ENCODE measurements at places on chromosomes 7 and 10.

DNA sequence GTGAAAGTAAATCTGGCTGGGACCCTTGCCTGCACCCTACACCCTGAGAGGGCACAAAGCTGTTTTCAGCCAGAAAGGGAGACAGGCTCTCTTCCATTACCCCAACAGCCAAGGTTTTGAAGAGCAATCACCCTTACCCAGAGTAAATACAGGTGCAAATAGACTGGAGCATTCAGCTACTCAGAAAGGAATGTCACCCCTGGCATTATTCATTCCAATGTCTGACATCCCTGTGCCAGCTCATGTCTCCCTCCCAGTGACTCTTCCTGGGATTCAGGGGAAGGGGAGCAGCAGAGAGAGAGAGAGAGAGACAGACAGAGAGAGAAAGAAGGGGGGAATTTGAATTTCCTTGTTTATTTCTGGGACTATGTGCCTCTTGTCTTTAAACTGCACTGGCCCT, 611.8 kb downstream of the SORCS3 start:
- no peak for DNase-seq

DNA sequence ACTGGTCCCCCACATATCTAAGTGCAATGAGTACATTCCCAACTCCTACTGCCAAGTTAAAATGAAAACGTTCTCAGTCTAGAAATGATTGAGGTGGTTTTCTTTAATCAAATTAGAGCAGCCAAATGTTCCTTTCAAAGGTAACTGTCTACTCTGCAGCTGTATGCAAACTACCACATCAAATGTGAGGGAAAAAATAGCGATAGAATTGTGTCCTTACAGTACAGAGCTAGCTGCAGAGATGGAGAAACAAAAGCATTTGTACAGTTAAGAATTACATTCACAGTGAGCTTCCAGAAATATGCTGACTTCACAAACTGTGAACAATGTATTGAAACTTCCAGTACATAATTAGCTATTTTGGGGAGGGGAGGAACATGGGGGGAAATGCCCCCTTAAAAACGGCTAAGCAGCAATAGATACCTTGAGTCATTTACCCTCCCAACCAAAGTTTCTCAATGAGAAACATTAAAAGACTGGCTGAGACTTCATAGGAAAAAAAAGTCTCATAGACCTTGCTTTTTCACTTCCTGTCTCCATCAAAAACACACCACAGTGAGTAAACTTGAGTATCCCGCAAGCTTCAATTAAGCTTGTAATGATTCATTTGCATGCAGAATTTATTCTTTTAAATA, 22.9 kb downstream of the CDK6 start:
- no peak for DNase-seq

- no peak for DNase-seq
Observed at GRCh38 chr10:103717341-103718246, 137.8 kb downstream of the SH3PXD2A start.

- DNase-seq = no peak
Observed at GRCh38 chr7:105350906-105351305, 37.8 kb downstream of the SRPK2 start.

DNA sequence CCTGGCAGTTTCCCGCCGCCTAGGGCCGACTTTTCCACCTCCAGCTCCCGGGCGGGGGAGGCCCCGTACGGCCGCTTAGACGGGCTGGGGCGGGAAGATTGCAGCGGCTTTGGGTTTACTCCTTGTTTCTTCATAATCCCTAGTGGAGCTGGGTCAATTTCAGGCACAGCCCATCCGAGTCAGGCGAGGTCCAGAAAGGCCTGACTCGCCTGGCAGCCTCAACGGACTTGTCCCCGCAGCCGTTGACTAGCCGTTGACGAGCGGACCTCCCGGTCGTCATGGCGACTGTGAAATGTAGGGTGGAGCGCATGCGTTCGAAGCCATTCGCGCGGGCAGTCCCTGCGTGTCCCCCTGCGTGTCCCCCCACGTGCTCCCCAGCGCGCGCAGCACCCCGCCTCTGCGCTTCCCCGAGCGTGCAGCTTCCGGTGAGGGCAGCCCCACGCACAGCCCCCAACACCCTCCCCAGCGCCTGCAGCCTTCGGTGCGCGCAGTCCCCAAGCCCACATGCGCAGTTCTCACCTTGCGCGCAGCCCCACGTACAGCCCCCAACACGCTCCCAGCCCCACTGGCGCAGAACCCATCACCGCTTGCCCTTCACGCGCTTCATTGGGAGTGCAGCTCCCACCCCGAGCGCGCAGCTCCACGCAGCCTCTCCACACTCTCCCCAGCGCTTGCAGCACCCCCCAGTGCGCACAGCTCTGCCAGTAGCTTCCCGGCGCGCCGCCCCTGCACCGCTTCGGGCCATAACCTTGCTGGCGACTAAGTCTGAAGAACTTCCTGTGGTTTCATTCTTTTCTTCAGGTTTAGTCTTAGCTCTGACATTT, 67.8 kb downstream of the TBX20 start:
- peak; percentile 12 for DNase-seq

- DNase-seq = peak; percentile 62
Observed at GRCh38 chr7:2520131-2520760, 672 bp downstream of the LFNG start.

- no peak for DNase-seq
Observed at GRCh38 chr7:39217783-39218182, 240.1 kb downstream of the POU6F2 start.

DNA sequence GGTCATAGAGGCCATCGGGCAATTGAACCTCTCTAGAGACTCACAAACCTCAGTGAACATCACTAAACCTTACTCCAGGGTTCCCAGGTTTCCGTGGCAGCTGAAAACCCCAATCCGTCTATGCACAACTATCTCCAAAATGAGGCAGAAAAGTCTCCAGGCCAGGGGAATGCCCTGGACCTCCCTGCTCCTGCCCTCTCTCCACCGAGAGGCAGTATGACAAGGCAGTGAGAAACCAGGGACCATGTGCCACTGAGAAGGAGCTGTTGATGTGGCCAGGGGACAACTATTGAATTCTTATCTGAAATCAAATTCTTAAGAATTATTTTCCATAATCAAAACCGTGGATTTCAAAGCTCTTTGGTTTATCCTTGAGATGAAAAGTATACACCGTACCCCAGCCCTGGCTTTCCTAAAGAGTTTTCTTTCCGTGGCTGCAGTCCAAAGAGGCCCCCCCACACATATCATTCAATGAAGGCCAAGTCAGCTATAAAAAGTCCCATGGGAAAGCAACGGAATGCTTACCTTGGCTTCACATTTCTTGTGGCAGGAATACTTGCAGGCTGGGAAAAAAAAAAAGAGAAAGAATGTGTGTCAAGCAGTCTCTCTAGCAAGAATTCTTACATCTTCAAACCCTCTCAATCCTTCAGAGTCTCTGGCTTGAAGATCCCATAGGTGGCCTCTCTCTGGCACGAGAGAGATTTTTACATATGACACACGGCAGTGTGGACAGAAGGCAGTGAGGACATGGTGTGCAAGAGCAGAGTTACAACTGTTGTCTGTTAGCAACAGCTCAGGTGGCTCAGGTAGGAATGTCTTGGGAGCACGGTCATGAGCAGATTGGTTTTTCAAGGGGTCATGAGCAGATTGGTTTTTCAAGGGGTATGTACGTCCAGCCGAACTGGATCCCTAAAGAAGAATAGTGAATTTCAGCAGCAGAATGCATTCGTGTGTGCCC, 75.2 kb downstream of the TNS3 start:
- DNase-seq = no peak

DNA sequence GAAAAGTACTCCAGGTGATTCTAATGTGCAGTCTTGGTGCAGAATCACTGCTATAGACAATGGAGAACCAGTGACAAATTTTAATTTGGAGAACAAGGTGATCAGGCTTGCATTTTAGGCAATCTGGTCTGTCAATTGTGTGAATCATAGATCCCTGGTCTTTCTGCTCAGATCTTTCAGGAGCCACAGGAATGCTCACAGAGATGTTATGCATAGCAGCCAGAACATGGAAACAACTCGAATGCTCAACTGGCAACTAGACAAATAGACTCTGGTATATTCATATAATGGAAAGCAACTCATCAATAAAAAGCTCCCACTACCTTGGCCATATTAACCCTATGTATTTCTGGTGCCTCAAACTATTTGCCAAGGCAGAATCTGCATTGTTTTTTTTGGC, 209.1 kb downstream of the PHF14 start:
- no peak for DNase-seq

DNA sequence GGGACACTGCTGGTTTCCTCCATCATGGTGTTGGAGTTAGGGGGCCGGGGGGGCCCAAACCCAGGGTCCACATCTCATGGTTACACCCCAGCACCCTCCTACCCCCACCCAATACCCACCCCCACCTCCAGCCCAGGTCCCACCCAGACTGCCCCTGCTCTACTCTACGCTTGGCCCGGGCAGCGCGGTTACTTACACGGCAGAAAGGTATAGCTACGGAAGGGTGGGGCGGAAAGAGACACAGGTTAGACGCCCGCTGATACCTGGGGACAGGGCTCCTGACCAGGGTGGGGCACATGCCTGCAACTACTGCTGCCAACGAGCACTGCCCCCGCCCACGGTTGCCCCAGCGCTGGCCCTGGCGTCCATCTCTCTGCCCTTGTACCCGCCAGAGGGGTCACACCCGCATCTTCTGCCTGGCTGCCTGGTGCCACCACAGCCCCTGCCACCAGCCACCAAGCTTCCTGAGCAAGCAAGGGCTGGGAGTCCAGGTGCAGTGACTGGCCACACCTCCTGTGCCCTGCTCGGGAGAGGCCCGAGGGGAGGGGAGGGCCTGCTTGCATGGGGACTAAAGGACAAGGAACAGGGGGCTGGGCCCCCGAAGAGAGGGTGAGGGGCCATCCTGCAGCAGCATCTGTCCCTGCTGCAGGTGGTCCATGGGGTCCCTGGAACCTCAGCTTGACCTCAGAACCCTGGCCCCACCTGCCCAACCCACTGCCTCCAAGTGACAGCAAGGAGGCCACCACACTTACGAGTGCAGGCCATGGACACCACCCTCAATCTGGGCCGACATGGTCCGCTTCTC, 16.1 kb downstream of the IMPDH1 start:
- DNase-seq = no peak

DNA sequence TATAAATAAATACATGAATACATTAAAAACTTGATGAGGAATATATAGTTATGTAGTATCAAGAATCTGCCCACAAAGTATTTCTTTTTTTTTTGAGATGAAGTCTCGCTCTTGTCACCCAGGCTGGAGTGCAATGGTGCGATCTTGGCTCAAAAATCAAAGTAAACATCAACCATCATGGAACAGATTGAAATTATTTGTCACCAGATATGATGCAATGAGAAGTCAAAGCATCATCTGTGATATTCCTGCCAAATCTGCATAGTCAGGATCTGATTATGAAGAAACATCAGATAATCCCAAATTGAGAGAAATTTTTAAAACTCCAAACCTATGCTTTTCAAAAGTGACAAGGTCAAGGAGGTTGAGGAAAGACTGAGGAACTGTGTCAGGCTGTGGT, 5.1 kb upstream of the CYP2C18 start:
- no peak for DNase-seq

- DNase-seq = no peak
Observed at GRCh38 chr10:111107846-111108245, 31.0 kb downstream of the ADRA2A start.

DNA sequence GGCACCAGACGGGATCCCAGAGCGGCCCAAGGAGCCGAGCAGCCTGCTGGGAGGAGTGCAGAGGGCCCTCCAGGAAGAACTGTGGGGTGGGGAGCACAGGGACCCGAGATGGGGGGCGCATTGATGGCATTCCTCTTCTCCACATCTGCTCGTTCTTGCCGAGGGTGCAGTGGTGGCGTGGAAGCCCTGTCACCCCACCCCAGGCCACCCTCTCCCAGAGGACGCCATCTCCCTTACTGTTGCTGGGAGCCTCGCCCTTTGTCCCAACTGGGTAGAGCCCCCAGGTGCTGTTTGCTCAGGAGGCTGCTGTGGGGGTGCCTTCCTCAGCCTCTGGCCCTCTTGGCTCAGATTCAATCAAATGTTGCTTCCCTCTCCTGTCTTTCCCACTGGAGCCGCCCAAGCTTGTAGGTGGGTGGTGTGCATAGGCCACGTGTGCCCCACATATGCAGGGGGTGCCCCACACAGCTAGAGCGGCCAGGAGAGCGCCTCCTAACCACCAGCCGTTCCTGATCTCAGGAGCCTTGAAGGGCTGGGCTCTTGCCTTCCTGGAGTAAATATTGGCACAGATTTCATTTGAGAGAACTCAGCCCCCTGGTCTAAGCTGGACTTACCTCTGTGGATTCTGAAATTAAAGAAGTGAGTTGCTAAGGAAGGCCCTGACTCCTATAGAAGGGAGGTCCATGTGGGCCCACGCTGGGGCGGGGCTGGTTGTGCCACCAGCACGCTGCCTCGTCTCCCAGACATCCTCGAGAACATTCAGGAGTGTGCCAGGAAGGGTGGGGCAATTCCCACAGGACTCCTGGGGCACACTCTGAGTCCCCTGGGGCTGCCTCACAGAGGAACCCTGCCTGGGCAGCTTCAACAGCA, 39.2 kb downstream of the ZNF467 start:
- DNase-seq = no peak

- DNase-seq = no peak
Observed at GRCh38 chr7:29806208-29806994, at the start of gene WIPF3. TSS of gene WIPF3 (plus strand) at chr7:29806508. CDS start at chr7:29834725, 28,217 bp downstream.

GRCh38 chr7:18552943-18553604, 57.5 kb downstream of the HDAC9 start:
- DNase-seq = no peak

GRCh38 chr10:35182631-35183510, 56.2 kb downstream of the CREM start:
- no peak for DNase-seq

DNA sequence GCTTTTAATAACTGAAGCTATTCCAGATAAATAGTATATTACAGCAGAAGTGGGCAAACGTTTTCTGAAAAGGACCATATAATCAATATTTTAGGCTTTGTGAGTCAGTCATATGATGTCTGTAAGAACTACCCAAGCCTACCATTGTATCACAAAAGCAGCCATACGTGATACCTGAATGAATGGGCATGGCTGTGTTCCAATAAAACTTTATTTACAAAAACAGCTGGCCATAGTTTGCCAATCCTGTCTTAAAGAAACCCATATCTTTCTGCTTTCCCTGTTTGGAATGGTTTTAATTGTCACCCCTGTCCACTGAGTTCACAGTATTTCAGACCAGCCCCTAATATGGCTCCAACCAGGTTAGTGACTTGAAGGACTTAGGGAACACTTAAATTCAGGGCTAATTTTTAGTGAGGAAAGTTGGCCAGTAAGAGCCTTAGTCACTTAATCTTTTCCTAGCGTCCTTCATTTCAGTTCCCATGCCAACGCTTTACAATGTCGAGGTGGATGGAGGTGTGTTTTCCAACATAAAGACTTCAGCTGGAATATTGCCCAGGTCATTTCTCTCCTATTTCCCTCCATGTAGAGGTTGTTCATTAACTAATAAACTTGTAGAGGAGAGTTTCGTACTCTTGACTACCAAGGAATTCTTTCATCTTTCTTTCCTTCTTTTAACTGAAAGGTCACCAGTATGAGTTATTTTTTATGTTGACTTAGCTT, 184.5 kb downstream of the TRIL start:
- DNase-seq = no peak

DNA sequence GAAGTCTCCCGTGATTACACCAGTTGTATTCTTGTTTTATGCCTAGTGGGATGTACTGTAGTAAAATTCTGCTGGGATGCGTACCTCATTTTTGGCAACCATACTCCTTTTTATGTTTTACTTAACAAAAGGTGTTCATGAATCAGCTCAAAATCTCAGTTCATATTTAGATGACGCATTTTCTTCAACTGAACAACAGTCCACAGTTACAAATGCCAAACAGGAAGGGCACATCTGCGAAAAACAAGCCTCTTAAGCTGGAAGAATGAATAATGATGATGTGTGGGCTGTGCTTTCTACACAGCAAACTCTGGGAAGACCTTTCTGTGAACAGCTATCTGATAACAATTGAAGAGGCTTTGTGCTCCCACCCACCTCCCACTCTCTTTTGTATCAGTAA, 68.4 kb upstream of the NRBF2 start:
- no peak for DNase-seq
